ENCODE measurements at places on chromosomes 7 and 10.

DNA sequence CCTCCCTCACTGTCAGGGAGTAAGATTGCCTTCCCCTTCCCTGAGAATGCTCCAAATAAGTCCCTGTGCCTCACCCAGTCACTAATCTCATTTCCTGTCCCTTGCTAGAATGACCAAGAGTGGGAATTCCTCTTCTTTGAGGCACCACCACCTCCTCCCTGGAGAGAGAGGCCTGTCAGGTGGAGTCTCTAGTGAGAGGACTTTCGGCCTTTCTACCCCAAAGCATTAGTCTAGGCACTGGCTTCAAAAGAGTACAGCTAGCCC lies 145.0 kb downstream of the PTPN20 start:
- no peak overlapping the region for H3K4me3 ChIP-seq
- no peaks in the 10 kb centered on the region for H3K27me3 ChIP-seq
- no peak for DNase-seq
- H3K27ac ChIP-seq: no peak overlapping the region

DNA sequence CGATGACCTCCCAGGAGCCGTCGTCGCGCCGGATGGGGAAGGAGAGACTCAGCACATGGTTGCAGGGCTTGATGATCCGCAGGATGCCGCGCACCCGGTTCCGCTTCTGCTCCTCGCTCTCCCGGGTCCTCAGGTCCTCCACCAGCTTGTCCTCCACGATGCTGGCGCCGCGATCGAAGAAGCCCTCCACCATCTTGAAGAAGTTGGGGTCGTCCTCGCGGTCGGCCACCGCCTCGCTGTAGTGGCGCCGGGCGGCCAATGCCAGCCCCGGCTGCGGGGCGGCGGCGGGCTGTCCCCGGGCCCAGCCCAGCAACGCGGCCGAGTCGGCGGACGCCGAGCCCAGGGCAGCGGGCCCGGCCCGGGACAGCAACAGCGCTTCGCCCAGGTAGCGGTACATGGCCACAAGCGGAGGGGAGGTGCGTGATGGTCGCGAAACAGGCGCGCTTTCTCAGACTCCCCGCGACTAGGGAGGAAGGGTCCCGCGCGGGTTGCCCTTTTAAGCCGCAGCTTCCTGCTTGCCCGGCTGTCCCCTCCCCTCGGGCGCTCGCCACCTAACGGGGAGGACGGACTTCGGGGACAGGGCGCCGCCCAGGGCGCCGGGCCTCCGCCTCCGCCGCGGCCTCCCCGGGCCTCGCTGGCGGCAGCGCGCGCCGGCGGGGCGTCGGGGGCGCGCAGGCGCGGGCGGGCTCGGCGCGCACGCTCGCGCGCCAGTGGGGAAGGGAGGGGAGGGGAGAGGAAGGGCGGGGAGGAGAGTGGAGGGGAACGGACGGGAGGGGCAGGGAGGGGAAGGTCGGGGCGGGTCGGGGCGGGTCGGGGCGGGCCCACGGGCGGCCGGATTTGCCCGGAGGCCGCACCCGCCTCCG lies at the start of the genes GLUD1 and SHLD2:
TSS of gene GLUD1 (minus strand) at position 471 of the 863 bp plus-strand sequence. CDS start at position 397, 74 bp downstream.
TSS of gene SHLD2 (plus strand) at position 834 of the 863 bp plus-strand sequence. CDS start 56,149 bp downstream, outside the sequence.
- peaks cover 29% of the 10 kb centered on the region for H3K4me1 ChIP-seq
- no peaks in the 10 kb centered on the region for H3K36me3 ChIP-seq
- peak within 1 kb of the TSS; percentile 71 for H3K4me3 ChIP-seq
- peak; percentile 81 for DNase-seq

DNA sequence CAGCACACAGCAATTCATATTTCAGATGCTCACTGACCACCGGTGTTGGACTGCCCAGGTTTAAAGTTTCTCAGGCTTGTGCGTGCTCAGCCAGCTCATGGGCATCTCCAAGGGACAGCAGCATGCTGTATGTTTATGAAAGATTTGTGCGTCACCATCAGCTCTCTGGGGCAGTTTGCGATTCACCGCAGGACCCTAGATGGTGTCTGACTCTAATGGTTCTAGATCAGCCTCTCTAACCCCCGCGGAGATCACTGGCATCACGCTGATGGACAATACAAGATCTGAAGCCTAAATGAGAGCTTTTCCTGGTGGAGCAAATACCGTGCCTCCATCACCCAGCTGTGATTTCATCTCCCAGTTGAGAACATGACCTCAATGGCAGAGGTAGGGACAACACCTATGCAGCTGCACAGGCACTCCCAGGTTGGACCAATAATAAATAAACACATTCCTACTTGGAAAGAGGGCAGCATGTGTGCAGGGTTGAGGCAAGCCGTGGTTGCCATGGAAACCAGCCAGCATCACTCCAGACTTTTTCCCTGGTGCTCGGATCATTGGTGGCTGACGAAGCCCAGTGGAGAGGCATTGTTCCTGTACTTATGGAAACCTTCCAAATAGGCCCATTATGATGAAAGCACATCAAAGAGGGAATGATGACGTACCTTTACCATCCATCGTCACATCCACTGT lies 253.6 kb downstream of the KCNMA1 start:
- no peaks in the 10 kb centered on the region for H3K27me3 ChIP-seq
- no peak overlapping the region for H3K4me3 ChIP-seq
- no peaks in the 10 kb centered on the region for H3K4me1 ChIP-seq

DNA sequence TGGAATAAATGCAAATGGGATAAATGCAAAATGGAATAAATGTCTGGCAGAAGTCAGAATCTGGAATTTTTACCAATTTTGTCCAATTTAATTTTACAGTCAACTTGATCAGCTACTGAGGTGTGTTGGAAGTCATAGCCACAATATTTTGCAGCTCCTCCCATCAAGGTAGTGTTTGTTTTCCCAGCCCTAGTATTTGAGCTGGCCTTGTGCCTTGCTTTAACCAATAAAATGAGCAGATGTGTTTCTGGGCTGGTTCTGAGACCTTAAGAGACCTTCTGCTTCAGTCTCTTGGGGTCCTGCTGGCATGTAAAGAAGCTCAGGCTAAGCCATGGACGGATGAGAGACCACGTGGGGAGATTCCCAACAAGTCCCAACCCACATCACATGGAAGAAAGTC lies 42.7 kb upstream of the RSBN1L start:
- no peaks in the 10 kb centered on the region for H3K36me3 ChIP-seq
- no peak overlapping the region for H3K27ac ChIP-seq
- H3K4me3 ChIP-seq: no peak overlapping the region
- no peak for DNase-seq

DNA sequence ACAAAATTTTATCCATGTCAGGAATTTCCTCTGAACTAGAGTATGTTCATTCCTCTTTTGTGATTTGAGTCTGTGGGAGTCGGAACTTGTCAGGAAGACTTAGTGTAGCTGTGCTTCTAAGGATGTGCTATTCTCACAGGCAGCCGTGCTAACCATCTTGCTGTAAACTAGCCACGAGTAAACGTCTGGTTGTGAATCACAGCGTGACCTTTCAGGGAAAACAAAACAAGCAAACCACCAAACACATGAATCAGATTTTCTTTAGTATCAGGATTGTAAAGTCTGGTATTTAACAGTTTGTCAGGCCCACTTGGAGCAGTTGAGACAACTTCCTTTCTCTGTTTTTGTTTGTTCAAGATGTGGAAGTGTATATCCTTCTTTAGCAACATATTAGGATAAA lies 32.0 kb downstream of the AUTS2 start:
- no peak overlapping the region for H3K27ac ChIP-seq
- no peaks in the 10 kb centered on the region for H3K4me1 ChIP-seq
- no peaks in the 10 kb centered on the region for H3K36me3 ChIP-seq

- H3K4me3 ChIP-seq: no peak overlapping the region
- no peaks in the 10 kb centered on the region for H3K36me3 ChIP-seq
- H3K27ac ChIP-seq: no peak overlapping the region
- H3K4me1 ChIP-seq: no peaks in the 10 kb centered on the region
- DNase-seq: no peak
- H3K27me3 ChIP-seq: no peaks in the 10 kb centered on the region
Observed at GRCh38 chr10:113199459-113199858, 249.4 kb downstream of the TCF7L2 start.

DNA sequence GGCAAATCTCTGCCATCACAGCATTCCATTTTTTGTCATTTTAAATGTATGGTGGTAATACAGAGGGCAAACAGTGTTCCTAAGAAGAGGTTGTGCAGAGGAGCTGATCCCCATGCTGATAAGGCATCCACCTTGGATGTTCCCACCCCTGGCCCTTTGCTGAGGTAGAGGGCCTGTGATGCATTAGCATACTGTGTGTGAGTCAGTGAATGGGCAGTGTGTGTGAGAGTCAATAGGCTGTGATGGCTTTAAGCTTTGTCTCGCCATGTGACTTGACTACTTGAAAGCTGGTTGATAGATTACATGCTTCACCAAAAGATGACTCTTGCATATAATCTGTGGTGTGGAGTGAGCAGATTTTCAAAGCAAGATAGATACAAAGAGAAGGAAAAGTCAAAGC lies 81.3 kb downstream of the INSYN2A start:
- no peaks in the 10 kb centered on the region for H3K27me3 ChIP-seq
- H3K4me3 ChIP-seq: no peak overlapping the region
- no peaks in the 10 kb centered on the region for H3K36me3 ChIP-seq

DNA sequence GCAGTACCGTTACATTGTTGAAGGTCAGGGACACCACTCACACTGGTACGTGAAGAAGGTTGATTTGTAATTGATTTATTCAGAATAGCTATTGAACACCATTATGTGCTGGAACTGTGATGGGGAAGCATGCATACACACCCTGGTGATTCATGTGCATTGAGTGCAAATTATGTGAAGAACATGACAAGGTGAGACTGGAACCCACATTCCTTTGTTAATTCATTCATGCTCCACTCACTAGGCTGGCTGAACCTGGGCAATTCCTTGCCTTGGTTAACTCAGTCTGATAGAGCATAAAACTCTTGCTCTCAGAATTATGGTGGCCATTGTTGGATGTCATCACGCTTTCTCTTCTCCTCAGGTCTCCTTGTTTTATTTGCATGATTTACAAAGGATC lies 67.3 kb upstream of the TPK1 start:
- H3K27ac ChIP-seq: no peak overlapping the region
- no peaks in the 10 kb centered on the region for H3K36me3 ChIP-seq
- no peak for DNase-seq
- H3K4me1 ChIP-seq: no peaks in the 10 kb centered on the region
- no peaks in the 10 kb centered on the region for H3K27me3 ChIP-seq
- no peak overlapping the region for H3K4me3 ChIP-seq

DNA sequence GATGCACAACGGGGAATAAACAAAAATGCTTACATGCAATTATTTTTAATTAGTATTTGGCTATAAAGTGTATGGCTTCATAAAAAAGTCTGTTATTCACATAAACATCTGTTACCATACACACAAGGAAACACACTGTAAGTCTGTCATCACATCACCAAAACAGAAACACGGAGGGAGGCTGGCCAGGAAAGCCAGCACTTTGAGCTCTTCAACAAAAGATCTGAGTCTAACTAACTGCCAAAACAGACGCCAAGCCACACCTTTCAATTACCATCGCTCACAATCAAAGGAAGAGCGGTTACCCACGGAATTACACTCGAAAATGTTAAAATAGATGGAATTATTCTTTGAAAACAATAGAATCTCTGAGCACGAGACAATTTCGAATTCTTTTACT lies 49.2 kb upstream of the MGMT start:
- H3K27ac ChIP-seq: no peak overlapping the region
- no peak overlapping the region for H3K4me3 ChIP-seq
- H3K36me3 ChIP-seq: no peaks in the 10 kb centered on the region
- H3K27me3 ChIP-seq: no peaks in the 10 kb centered on the region
- DNase-seq: no peak

DNA sequence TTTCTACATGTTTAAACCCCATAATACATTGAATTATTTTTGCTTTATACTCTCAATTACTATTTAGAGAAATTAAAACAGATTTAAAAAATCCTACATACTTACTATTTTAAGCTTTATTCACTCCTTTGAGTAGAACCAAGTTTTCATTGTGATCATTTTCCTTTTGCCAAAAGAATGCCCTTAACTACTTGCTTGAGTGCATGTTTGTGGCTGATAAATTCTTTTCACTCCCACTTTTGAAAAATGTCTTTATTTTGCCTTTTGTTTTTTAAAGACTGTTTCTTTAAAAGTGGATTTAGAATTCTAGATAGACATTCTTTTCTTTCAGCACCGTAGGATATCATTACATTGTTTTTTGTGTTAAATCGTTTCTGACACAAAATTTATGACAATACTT lies 22.3 kb upstream of the AGR3 start:
- H3K4me1 ChIP-seq: no peaks in the 10 kb centered on the region
- no peaks in the 10 kb centered on the region for H3K36me3 ChIP-seq

GRCh38 chr10:65377687-65378086 lies 1548.1 kb upstream of the LRRTM3 start:
- H3K27ac ChIP-seq: no peak overlapping the region
- no peaks in the 10 kb centered on the region for H3K27me3 ChIP-seq
- no peaks in the 10 kb centered on the region for H3K4me1 ChIP-seq
- no peaks in the 10 kb centered on the region for H3K36me3 ChIP-seq

DNA sequence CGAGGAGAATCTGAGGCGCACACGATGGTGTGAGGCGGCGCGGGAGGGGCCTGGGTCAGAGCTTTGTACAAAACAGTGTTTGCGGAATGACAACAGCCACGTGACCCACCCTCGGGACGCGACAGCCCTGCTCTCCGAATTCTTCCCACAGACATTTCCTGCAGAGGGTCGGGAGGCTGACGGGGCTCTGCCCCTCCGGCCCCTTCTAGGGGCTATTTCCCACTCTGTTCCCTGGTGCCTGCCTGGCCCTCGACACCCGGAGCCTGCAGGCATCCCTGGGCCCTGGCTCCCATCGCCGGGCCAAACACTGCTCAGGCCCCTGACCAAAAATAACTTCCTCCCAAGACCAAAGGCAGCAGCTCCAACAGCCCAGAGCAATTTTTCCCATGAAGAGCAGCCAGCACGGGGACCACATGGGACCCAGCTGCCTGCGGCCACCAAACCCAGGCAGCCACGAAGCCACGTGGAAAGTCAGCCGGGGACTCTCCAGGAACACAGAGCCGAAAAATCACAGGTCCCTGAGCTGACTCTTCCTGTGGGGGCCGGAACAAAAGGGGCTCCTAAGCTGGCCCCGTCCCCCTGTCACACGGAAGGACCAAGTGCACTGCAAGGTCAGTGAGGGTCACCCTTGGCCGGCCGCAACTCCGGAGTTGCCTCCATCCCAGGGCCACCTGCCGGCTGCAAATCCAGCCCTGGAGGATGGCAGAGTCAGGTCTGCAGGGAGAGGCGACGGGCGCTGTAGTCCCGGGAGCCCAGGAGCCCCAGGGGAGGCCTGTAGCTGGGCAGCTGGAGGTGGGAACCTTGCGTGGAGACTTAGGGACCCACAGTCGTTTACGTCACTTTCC lies 42.0 kb downstream of the PAPOLB start:
- no peak for DNase-seq
- no peak overlapping the region for H3K27ac ChIP-seq
- H3K27me3 ChIP-seq: no peaks in the 10 kb centered on the region
- no peak overlapping the region for H3K4me3 ChIP-seq
- no peaks in the 10 kb centered on the region for H3K36me3 ChIP-seq
